ENCODE measurements at places on chromosomes 3 and 15.

DNA sequence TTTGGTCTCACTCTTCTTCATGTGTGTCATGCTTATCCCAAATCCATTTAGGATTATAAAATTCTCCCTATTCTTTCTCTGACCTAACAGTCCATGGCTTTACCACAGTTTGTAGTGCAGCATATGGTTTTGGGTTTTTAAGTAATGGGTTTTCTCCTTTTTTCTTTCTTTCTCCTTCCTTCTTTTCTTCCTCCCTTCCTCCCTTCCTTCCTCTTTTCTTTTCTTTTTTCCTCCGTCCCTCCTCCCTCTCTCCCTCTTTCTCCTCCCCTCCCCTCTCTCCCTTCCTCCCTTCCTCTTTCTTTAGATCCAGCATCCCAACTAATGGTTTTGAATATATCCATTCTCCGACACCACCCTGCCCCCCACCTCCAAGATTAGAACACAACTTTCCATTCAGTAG lies 118.9 kb downstream of the RBPMS2 start:
- DNase-seq = no peak

GRCh38 chr3:159660326-159660725 lies 328.3 kb upstream of the IL12A start:
- DNase-seq = no peak

GRCh38 chr3:37466660-37467359 lies 292.4 kb upstream of the LRRFIP2 start:
- DNase-seq = no peak

DNA sequence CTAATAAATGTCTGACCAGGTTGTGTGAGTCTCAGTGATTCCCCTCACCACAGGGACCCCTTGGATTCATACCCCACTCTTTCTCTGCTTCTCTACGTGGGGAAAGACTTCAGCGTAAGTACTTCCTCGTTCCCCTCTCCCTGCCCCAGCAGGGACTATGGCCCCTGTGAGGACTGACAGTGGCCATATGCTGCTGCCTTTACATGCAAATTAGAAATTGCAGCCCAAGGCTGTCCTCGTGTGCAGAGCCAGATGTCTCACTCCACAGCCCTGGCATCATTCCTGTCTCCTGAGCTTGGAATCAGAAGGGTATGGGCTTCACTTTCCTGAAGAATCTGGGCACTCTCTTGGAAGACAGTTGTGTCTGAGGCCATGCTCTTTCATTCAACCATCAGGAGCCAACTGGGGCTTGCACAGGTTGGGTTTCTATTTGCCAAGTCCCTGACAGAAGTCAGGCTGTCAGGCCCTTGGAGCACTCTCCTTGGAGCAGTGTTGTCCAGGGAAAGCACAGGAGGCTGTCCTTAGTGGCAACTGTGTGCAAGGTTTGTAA lies 30.5 kb upstream of the IQCF2 start:
- no peak for DNase-seq

- no peak for DNase-seq
Observed at GRCh38 chr15:72564091-72564490, 90.0 kb downstream of the ARIH1 start.

- no peak for DNase-seq
Observed at GRCh38 chr15:64532521-64533315, 72.3 kb downstream of the ZNF609 start.
